ENCODE measurements at places on chromosomes 6 and 20.

DNA sequence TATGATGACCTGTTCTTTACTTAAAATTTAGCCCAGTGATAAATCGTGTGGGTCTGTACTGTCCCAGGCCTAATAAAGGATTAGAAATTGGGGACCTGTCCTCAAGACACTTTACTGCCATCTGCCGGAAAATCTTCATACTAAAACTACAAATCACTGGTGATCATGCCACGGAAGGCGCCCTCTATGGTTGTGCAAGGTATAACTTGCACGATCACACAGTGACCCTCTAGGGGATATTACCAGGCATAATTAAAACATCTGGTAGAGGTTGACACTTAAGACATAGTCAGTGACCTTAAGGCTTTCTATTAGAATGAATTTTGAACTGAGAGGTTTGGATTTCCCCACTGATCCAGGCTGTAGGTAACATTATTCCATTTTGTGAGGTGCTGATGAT lies 172.6 kb downstream of the BMP2 start:
- no peak for DNase-seq

DNA sequence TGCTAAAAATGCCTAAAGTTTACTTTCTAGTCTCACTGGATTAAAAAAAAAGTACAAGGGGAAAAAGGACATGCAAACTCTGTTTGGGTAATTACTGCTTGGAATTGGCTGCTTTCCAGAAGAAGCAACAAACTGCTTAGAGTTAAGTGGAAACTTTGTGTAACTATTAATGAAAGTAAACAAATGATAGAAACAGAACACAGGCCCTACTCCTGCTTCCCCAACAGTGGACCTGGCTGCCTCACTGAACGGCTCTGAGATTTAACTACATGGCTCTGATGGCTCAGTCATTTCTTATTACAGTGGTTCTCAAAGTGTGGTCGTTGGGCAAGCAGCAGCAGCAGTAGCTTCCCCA lies 108.5 kb downstream of the MAN1A1 start:
- no peak for DNase-seq

GRCh38 chr20:23336476-23336875 lies 14.1 kb upstream of the NXT1 start:
- DNase-seq = no peak

GRCh38 chr6:80376411-80376810 lies 269.9 kb downstream of the BCKDHB start:
- DNase-seq = no peak

GRCh38 chr6:130206479-130206878 lies 16.3 kb downstream of the SAMD3 start:
- no peak for DNase-seq

- DNase-seq = no peak
Measured at GRCh38 chr6:2384528-2384927, 139.1 kb upstream of the GMDS start.

- DNase-seq = no peak
Measured at GRCh38 chr6:27770724-27771123, 141.5 kb downstream of the OR2B2 start.

GRCh38 chr20:62776692-62777527 lies 19.4 kb upstream of the MRGBP start:
- peak; percentile 26 for DNase-seq

DNA sequence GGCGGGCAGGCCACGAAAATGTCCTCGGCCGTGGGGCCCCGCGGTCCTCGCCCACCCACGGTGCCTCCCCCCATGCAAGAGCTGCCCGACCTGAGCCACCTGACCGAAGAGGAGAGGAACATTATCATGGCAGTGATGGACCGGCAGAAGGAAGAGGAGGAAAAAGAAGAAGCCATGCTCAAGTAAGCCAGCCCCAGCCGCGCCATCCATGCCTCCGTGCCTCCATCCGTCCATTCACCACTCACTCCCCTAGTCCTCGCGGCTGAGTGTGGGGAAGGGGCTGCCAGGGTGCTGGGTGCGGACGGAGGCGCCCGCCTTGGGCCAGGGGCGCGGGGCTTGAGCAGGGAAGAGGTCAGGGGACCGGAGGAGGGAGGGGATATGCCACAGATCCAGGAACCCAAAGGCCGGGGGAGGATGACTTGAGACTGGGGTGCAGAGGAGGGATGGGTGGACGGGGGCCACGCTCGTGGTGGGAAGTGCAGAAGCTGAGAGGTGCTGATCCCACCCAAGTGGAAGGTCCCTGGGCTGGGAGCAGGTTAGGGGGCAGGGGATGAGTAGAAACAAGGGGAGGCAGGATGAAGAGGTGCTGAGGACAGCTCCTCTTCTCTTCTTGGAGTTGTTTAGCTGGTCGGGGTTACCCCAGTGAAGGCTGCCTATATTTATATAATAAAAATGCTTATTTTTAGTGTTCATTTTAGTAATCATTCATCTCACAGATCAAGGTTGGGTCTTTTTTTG lies 825 bp downstream of the RIMS1 start:
- DNase-seq = no peak

GRCh38 chr6:146850981-146851380 lies 252.2 kb downstream of the ADGB start:
- DNase-seq = no peak

DNA sequence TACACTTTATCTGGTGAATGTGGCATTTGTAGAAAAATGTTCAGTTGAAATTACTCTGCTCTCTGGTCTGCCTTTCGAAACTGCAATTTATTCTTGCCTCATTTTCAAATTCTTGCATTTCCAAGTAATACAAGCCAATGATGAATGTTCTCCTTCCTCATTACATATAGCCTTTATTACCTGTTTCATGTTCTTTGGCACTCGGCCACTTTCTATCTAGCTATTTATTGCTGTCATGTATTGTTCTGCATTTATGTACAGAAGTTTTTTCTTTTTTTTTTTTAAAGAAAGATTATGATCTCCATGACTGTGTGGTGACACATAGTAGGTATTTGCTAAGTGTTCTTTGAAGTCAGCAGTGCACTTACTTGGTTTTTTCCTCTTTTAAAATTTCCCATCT lies 261.4 kb downstream of the ZFAND3 start:
- DNase-seq = no peak

GRCh38 chr6:53059648-53060589 lies 5.3 kb upstream of the FBXO9 start:
- no peak for DNase-seq

DNA sequence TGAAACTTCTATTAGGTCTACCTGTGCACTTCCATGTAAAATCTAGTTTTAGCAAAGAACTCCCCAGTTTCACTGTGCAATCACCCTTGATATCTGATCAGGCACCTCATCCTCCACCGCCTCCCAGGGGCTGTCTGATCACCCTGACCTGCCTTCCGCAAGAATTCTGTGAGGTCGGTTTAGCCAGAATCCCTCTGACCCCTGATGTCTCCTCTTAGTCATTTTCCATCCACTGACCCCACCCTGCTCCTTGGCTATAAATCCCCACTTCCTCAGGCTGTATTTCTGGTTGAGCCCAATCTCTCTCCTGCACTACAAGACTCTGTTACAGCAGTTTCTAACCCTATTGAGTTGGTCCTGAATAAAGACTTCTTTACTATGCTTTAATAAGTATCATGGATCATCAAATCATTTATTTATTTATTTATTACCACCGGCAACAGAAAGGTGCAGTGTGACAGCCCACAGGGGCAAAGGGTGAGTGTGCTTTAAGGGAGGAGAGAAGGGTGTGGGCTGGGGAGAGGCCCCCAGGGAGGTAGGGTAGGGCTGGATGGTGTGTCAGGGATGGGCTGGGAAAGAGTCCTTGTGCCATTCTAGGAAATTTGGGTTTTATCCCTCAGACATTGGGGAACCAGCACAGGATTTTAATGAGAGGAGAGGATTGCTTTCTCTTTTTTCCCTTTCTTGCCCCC lies 11.2 kb upstream of the SERPINB6 start:
- DNase-seq = no peak

DNA sequence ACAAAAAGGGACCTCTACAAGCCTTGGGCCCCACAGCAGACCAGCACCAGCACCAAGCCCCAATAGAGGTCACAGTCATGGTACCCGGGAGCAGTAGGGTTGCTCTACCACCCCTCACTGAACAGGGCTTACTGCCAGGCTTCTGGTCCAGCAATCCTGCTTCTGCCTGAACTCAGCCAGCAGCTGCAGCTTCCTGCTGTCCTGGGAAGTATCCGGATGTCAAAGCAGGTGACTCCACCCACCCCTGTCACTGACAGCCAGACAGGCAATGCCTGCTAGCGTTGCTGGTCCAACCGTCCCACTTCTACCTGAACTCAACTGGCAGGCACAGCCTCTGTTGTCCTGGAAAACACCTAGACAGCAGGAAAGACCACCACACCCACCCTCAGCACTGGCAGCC lies 47.0 kb upstream of the PCSK2 start:
- DNase-seq = no peak

DNA sequence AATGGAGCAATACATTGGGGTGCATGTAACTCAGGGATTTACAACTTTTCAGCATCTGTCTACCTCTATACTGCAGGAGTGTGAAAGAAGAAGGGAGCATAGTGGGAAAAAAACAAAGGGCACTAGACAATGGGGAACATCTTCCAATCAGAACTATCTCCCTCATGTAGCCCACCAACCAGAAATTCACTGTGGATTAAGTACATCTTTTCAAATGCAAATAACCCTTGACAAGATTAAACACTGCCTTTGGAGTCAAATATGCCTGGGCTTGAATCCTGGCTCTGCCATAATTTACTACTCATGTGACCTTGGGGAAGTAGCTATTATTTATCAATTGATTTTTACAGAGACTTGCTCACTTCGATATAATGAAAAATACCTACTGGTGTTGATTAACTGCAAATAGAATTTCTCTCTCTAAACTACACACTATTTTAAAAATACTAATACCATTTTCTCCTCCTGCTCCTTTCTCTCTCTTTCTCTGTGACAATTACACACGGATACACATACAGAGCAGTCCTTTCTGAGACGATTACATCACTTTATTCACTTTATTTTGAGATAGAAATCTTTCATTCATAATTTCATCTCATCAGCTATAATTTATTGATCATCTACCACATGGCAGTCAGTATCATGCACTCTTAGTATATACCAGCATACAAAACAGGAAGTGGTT lies 783.7 kb downstream of the FRK start:
- DNase-seq = no peak

GRCh38 chr20:33311996-33312395 lies 29.0 kb downstream of the BPIFB1 start:
- DNase-seq = no peak

GRCh38 chr20:3115190-3116107 lies 30.9 kb upstream of the AVP start:
- DNase-seq = peak; percentile 6

- no peak for DNase-seq
Measured at GRCh38 chr6:153047386-153047785, 44.9 kb upstream of the MTRF1L start.

- no peak for DNase-seq
Measured at GRCh38 chr20:61170496-61171320, 81.4 kb upstream of the CDH4 start.

GRCh38 chr6:106849120-106849519 lies 125.4 kb downstream of the CD24 start:
- no peak for DNase-seq

- DNase-seq = no peak
Measured at GRCh38 chr6:12369781-12370262, 79.7 kb downstream of the EDN1 start.

GRCh38 chr20:9081423-9081966 lies 12.6 kb downstream of the PLCB4 start:
- DNase-seq = no peak

DNA sequence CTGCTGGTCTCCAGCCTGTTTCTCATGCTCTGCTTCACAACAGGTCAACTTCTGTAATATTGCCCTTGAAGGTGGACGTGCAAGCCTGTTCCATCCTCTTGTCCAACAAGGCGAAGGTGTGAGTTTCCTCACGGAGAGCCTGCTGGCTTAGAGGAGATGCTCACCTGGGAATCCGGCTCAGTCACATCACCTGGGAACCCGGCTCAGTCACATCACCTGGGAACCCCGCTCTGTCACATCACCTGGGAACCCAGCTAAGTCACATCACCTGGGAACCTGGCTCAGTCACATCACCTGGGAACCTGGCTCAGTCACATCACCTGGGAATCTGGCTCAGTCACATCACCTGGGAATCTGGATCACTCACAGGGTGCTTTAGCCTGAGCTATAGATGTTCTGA lies 230.1 kb downstream of the ERMARD start:
- DNase-seq = no peak

DNA sequence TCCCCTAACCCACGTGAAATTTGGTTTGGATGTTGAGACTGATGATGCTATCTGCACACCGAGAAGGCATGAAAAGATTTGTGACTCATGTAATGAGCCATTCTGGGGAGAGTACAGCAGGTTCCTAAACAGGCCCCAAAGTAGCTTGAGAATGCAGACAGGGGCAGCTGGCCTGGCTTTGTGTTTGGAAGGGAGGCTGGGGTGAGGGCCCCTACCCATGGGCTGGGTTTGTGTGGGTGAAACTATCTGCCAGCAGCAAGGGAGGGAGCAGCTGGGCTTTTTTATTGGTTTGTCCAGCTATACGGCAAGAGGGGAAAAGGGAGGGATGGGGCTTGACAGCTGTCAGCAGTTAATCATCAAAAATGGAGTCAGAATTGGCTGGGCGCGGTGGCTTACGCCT lies 87.0 kb upstream of the RNF24 start:
- no peak for DNase-seq

- DNase-seq = no peak
Measured at GRCh38 chr6:28145231-28145630, 3.5 kb downstream of the ZKSCAN8 start.

DNA sequence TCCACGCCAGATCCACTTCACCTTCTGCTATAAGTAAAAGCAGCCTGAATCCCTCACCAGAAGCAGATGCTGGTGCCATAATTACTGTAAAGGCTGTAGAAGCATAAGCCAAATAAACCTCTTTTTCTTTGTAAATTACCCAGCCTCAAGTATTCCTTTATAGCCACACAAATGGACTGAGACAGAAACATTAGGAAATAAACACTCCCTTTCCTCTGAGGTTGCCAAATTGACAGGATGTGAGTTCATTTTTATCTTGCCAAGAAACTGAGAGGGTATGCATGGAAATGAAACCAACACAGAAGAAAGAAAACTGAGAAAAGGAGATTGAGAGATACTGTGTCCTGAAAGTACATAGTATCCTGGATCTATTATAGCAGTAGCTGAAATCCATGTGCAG lies 481.2 kb downstream of the HAO1 start:
- DNase-seq = no peak

DNA sequence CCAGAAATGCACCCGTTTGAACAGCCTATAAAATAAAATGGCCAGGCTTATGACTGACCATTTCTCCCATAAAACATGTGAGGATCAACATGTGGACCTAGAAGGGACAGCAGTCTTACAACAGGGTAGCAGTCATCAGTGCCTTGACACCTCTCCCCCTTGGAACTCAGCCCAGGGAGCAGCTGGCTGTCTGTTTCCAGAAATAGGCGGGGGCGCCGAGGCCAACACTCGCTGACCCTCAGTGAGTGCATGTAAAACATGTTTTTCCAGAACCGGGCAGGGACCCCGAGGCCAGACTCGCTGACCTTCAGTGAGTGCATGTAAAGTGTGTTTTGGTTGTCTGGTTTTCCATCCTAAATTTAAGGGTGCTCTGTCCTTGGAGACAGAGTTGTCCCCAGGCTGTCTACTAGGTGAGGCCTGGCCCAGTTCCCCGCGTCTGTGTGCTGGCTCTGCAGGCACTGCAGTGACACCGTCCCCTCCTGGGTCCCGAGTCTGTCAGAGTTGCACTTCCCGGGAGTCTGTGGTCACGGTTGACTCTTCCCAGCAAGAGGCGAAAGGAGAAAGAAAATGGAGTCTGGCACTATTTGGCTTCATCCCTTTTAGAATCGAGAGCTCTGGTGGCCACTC lies 19.8 kb upstream of the ADRM1 start:
- no peak for DNase-seq

Data from effector CD8-positive, alpha-beta T cell (primary cell).